Stimulated activated CD4-positive, alpha-beta T cell treated with anti-CD3 and anti-CD28 coated beads, Interleukin-4, amount 100 ng/mL, for 1 hour (primary cell): ENCODE measurements at places on chromosomes 7 and 10.

- DNase-seq, result no peak
These were observed 39.1 kb upstream of the CALD1 start for GRCh38 chr7:134740376-134740775.

GRCh38 chr10:117860823-117861222 lies 185.9 kb downstream of the RAB11FIP2 start:
- DNase-seq, result no peak

- no peak for DNase-seq
These were observed 16.3 kb upstream of the DKK1 start for GRCh38 chr10:52297747-52298146.

DNA sequence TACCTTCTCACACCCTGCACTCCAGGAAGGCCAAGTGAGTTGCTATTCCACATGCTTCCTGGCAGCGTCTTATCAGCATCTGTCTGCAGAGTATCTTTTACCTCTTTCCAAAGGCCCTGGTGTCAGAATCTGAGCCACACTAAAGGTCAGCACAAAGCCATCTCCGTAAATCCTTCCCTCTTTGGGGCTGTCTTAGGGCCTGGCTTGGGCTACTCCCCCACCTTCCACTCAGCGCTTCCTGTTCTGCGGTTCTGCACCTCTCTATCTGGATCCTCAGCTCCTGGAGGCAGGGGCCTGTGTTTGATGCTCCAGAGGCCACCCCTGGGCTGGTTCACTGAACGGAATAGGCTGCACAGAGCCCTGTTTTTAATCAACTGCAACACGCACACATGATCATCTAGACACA lies 334.8 kb upstream of the GALNT17 start:
- DNase-seq, result no peak

DNA sequence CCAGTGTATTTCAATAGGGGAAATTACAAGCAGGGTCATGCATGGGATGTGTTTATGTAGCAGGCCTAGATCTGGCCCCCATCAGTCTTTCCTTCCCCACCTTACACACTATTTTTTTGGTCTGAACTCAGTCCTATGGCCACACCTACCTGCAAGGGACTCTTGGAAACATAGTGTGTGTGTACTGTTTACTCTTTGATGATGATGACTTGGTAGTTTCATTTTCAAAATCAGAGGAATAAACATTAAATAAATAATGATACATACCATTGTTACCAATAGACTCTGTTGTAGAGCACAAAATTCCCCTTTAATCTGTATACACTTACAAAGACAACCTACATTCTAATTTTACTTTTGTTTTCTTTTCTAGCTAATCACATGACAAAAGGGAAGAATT lies 191.0 kb downstream of the ZEB1 start:
- no peak for DNase-seq

DNA sequence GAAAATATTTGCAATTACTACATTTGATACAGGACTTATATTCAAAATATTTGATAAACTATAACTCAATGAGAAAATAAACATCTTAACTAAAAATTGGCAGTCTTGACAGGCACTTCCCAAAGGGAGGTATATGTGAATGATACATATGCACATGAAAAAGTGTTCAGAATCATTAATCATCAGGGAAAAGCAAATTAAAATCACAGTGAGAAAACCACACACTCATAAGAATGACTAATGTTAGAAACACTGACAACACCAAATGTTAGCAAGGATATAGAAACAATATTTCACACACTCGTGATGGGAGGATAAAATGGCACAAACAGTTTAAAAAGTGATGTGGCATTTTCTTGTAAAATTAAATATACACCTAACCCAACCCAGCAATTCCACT lies 4.1 kb upstream of the VPS26A start:
- DNase-seq, result no peak

DNA sequence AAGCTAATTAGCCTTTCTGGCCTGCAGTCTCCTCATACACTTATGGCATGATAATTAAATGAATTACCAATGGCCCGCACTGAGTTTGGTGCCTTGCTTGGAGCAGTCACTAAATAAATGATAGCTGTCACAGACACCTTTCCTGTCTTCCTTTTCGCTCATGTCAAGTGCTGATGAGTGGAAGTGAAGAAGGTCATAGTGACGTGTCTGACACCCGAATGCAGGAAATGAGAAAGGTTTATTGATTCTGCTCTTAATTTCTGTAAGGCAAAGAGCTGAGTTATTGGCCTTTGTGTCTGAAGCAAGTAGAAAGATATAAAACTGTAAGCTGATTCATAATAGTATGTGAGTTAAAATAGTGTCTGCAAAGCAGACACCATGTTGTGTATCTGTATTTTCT lies 13.2 kb upstream of the ESYT2 start:
- DNase-seq, result no peak

DNA sequence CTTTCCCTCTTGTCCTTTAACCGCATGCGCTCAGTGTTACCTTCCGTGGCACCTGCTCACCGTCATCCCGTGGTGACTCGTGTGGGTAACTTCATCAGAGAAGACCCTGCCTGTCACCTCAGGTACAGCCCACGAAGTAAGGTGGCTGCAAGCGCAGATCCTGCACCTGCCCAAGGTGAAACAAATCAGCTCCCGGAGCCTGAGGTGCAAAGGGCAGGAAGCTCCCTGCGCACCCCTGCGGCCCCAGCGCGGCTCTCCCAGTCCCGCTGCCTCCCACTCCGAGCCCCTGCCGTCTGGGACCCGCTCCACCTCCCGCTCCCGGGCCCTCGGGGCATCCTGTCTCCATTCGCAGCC lies 110.9 kb upstream of the LANCL2 start:
- no peak for DNase-seq

- DNase-seq, result peak; percentile 23
These were observed 22.4 kb upstream of the PPA1 start for GRCh38 chr10:70255329-70256299.

DNA sequence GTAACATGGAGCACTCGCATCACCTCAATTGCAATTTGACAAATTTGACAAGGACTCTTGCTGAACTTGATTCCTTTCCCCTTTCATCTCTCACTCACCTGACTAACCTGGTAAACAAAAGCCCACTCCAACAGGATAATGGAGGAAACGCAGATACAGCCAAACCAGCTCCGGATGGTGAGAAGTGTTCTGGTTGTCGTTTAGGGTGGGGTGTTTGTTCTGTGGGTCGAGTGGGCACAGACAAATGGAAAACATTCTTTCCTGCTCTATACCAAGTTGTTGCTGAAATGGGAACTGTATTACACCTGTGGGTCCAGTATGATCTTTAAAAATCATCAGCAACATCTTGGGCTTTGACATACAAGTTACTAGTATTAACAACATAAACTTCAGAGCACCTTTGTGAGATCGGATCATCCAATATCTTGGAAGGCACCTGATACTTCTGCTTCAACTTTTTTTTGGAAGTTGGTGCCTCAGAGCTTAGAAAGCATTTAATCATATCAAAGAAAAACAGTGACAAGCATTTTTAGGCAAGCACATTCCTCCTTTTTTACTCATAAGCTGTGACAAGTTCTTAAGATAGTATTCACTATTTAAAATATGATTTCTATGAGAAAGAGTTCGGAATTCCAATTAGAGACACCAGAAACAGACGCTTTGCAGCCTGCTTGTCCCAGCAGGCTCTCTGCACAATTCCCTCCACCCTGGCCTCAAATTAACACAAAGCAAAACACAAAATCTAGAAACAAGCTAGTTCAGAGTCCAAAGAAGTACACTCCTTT lies 58.1 kb downstream of the CCDC186 start:
- no peak for DNase-seq

DNA sequence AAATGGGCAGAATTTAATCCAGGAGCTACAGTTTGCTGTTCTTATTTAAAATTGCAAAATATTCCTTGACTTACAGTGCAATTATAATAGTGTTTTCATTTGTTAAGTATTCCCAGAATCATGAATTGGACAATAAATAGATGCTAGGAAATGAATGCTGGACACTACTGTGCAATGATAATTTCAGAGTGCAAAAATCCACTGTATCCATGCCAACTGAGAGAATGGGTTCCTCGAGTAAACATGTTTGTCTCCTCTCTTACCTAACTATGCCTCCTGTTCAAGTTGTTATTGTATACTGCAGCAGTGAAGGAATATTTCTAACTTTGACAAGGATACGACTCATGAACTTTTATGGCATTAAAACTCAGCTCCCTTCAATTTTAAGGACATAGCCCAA lies 1396.3 kb downstream of the GATA3 start:
- DNase-seq, result no peak

GRCh38 chr10:125795128-125795527 lies 19.5 kb upstream of the MMP21 start:
- DNase-seq, result no peak

DNA sequence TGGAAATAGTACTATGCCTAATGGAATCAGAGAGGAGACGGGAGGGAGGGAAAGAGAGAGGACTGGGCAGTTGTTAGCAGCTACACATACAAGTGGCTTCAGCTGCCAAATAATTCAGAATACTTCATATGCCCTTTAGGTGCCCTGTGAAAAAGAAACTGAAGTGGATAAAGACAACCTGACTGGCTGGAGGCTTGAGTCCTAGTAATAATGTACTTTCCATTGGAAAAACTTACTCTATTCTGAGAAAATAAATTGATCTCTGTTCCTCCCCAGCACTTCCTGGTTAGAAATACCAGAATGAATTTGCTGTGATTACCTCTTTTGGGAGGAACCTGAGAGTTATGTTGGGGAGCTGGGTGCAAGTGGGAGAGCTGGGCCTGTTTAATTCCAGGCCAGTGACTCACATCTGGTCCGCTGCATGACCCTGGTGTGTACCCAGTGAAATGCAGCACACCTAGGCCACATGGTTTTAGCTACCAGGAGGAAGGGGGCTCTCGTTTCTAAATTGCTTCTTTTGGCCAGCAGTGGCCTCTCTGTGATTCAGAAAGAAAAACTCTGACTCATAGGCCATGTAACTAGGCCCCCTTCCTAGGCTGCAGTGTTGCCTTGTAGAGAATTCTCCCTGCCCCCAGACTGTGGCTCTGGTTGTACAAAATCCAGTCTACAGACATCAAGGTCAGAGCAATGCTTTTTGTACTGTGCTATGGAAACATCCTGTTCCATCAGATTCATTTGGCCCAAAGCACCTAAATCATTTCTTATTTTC lies 6.5 kb downstream of the AGFG2 start:
- peak; percentile 41 for DNase-seq

- no peak for DNase-seq
These were observed 60.7 kb upstream of the DNAJB6 start for GRCh38 chr7:157276091-157276561.

- no peak for DNase-seq
These were observed 41.9 kb downstream of the PRPF18 start for GRCh38 chr10:13628661-13629060.
